ENCODE measurements at places on chromosomes 3 and 15. TPM values are rescaled to one million over a fixed set of nuclear protein-coding genes. Genes with fewer than 3 reads are reported as not detected.

The GOLGA8M gene
- not detected for polyA plus RNA-seq

The KIF7 gene
- polyA plus RNA-seq = 5.0 TPM

The SLC28A1 gene
- 1.5 TPM for polyA plus RNA-seq

The DUOXA2 gene
- 40.1 TPM for polyA plus RNA-seq

The CADPS gene
- 2.8 TPM for polyA plus RNA-seq

The RBMS3 gene
- 32.6 TPM for polyA plus RNA-seq

The PCLAF gene
- 25.3 TPM for polyA plus RNA-seq

The PLA2G4D gene
- polyA plus RNA-seq = not detected

Data from hepatocyte (in vitro differentiated cells).